ENCODE measurements at places on chromosomes 1 and 21. TPM values are rescaled to one million over a fixed set of nuclear protein-coding genes. Genes with fewer than 3 reads are reported as not detected.

- DNase-seq = peak; percentile 34
These were observed 19.0 kb upstream of the ARF1 start for GRCh38 chr1:228063251-228064191.

DNA sequence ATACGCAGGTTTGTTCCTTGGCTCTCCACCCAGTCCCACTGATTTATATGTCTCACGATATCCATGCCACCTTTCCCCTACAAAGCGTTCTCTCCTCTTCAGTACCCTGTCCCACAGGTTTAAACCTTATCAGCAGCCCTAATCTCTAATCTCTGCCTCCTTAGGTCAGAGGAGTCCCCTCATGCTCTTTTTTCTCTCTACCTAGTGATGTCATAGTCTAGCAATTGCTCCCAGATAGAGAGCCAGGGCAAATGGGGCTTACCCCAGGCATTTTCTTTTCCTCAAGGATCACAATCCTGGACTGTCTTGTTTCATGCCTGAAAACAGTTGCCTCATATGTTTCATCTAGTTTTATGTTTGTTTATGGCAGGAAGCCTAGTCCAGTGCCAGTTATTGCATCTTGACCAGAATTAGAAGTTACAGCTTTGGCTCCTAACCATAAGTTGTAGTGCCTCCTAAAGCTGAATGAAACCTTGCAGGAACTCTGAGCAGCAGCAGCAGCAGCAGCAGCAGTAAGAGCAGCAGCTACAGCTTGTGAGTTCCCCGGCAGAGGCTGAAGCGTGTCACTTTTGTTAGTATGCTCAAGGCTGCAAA, 26.7 kb upstream of the TP53BP2 start:
- DNase-seq = no peak

DNA sequence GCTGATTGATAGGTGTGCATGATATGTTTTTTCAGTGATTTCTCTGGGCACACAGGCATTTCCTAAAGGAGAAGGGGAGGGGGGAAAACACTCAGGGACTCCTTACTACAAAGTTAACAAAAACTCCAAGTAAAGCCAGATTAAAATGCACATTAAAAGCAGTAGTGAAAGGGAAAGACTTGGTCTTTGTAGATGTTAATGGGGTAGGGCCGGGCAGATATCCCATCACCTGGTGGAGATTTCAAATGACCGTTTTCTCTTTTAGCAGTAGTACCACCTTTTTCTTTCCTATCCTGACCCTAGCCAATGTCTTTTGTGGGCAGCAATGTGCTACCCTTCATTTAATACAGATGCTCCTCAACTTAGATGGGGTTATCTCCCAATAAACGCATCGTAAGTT, 32.5 kb downstream of the RTCA start:
- no peak for DNase-seq

- no peak for DNase-seq
These were observed 38.0 kb upstream of the ZBTB18 start for GRCh38 chr1:244013100-244013499.

NTRK1 gene
- total RNA-seq = 4.9 TPM

DNA sequence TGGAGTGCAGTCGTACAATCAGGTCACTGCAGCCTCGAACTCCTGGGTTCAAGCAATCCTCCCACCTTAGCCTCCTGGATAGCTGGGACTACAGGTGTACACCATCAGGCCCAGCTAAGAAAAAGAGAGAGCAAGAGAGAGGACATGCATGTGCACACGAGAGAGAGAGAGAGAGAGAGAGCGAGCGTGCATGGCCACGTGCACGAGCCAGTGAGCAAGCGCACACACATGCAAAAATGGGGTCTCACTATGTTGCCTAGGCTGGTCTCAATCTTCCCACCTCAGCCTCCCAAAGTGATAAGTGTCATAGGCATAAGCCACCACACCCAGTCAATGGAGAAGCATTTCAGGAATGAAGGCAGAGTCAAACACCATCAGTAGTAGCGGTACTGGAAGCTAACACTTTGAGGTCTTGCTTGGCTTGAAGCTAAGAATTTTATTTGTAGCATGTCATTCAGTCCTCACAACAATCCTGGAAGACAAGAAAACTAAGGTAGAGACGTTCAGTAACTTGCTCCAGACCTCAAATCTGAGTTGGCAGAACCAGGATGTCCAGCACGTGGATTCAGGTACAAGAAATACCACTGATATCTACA, 14.5 kb downstream of the GNB1 start:
- no peak for DNase-seq

FCGR3A gene
- total RNA-seq = 12.9 TPM

DNA sequence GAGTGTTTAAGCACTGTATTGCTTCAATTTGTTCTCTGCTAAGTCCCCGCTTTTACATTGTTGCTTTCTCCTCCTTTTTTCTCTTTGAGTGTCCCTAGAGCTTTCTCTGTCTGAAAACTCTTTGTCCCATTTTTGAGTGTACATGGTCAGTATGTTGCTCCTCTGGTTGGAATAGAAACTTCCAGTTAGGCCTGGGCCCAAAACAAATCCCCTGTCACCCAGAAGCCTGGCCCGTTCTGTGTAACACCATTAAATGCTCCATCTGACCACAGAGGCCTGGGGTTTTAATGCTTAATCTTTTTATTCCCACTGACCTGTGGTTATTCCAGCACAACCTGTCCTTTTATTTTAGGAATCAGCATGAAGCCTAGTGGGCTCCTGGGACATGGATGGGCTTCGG, 28.3 kb upstream of the NFASC start:
- no peak for DNase-seq

DNA sequence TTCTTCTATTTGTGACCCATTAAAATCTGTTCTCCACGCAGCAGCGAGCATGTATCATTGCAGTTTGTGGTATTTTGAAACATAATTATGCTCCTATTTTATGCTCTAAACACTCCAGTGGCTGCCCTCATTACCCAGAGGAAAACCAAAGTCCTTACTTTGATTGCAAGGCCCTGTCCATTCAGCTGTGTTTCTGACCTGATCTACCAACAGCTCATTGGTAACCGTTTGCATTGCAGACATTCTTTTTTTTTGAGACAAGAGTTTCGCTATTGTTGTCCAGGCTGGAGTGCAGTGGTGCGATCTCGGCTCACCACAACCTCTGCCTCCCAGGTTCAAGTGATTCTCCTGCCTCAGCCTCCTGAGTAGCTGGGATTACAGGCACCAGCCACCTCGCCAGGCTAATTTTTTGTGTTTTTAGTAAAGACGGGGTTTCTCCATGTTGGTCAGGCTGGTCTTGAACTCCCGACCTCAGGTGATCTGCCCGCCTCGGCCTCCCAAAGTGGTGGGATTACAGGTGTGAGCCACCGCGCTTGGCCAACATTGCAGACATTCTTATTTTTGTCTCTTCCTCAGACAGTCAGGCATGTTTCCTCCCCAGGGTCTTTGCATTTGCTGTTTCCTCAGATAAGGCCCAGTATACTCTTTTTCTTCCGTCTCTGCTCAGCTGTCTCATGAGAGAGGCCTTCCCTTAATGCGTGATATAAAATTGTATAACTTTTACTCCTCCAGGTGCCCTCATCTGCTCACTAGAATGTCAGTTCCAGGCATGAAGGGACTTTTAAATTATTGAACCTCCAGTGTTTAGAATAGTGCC, 32.5 kb downstream of the THRAP3 start:
- no peak for DNase-seq

DNA sequence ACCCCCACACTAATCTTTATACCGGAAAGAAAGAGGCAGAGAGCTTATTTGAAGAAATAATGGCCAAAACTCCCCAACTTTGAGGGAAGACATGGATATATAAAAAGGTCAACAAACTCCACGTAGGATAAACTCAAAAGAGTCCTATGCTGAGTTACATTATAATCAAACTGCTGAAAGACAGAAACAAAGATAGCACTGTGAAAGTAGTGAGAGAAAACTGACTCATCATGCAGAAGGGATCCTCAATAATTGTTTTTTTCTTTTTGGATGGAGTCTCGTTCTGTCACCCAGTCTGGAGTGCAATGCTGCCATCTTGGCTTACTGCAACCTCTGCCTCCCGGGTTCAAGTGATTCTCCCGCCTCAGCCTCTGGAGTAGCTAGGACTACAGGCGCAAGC, 48.5 kb upstream of the TTC39A start:
- DNase-seq = no peak

C1orf21 gene
- 54.7 TPM for total RNA-seq

- no peak for DNase-seq
These were observed 48.1 kb downstream of the SYF2 start for GRCh38 chr1:25184001-25184762.

DNA sequence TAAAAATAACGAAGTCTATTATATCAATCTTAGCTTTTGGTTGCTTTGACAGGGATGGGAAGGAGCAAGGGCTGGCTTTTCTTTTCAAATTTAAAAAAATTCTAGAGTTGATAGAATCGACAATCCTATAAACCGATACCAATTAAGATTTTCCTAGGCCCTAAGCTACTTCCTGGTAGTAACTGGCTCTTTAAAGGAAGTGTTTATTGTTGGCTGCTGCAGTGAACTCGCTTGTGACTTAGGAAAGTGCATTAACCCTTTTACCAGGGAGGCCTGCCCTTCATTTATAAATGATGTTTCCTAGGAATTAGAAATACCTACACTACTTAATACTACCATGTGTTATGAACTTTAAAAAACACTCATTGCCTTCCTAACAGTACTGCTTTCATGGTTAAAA, 33.2 kb downstream of the ATP5PF start:
- DNase-seq = no peak

DNA sequence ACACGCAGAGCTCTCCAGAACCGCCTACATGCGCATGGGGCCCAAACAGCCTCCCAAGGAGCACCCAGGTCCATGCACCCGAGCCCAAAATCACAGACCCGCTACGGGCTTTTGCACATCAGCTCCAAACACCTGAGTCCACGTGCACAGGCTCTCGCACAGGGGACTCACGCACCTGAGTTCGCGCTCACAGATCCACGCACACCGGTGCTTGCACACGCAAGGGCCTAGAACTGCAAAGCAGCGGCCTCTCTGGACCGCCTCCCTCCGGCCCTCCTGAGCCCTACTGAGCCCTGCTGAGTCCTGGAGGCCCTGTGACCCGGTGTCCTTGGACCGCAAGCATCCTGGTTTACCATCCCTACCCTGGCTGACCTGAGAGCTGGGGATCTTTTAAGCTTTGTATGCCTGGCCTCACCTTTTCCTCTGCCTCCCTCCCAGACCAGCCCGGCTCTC, 8.3 kb downstream of the OLIG2 start:
- DNase-seq = no peak

DNA sequence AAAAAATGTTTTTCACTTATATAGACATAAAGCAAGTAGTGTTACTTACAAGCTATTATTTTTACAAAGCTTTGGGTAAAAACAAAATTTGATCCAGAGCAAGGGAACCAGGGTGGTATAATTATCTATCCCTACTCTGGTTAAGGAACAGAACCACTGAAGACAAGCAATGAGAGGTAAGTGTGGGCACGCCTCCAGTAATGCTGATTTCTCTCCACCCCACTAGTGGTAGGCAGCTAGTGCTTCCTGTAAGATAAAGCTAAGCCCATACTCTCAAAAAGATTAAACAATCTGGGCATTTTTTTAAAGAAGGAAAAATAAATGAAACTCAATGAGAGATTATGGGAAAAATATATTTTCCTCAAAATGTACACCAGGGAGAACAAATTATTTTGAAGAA, 22.1 kb downstream of the TFB2M start:
- no peak for DNase-seq

PGLYRP4 gene
- not detected for total RNA-seq

DNA sequence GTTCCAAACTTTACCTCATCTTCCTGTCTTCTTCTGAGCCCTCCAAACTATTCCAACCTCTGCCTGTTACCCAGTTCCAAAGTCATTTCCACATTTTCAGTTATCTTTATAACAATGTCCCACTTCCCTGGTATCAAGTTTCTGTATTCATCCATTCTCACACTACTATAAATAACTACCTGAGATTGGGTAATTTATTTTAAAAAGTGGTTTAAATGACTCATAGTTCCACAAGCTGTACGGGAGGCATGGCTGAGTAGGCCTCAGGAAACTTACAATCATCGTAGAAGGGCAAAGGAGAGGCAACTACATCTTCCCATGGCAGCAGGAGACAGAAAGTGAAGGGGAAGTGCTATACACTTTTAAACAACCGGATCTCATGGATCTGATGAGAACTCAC, 428.5 kb upstream of the RGS18 start:
- no peak for DNase-seq

GRCh38 chr1:73899311-73899710, 298.7 kb downstream of the LRRIQ3 start:
- DNase-seq = no peak

C1orf232 gene
- total RNA-seq = not detected

DNA sequence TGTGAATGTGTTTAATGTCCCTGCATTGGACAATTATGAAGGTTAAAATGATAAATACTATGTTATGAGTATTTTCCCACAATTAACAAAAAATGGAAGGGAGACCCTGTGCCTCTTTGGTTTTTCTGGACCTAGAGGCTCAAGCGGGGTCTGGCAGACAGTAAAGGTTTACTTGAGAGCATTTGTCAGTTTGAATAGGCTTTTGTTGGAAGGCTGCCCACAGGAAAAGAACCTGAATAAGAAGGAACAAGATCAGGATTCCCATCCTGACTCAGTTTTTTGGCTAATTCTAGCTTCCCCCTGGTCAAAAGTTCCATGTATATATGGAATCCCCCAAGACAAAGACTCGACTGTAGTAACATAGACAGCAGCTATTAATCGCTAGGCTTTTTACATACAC, 150.9 kb upstream of the JUN start:
- no peak for DNase-seq

CD2 gene
- total RNA-seq = 3.5 TPM

- no peak for DNase-seq
These were observed 197.6 kb upstream of the ADAMTS5 start for GRCh38 chr21:27164208-27165177.

DNA sequence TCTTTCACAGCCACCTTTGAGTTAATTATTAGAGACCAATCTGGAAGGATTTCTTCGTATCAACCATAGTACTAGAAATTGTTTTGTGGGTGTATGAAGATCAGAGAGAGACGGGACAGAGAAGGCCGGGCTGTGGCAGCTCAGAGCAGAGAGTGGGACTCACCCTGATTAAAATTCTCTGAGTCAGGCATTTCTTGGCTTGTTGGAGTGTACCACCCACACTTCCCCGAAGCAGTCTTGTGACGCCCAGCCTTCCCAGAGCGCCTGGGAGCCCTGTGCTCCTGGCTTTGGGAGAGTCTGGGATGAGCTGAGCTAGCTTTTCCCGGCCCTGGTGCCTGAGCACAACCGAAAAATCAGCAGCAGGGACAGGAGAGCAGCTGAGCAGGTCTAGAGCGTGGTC, 19.4 kb downstream of the PLEKHM2 start:
- DNase-seq = no peak

- DNase-seq = no peak
These were observed 60.8 kb downstream of the ALPL start for GRCh38 chr1:21569820-21570527.

- DNase-seq = no peak
These were observed 152.3 kb downstream of the SNX7 start for GRCh38 chr1:98813738-98814309.

DNA sequence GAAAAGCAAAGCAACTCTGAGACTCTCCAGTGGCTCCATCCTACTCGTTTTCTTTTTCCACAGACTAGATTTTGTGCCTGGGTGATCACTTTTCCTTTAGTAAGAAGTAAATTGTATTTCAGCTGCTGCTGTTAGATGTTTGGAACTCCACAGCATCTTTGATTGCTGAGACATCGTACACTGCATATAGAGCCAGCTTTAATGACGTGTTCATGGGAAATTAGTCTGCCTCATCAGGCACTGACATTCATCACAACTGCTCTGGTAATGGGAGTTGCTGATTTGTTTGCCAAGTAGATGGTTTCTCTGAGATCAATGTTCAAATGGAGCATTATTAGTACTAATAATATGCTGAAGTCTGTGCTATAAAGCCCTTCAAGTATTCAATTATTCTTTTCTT, 573.8 kb upstream of the NR5A2 start:
- DNase-seq = no peak

CLCC1 gene
- 29.7 TPM for total RNA-seq

CD53 gene
- 72.6 TPM for total RNA-seq
